ENCODE measurements at places on chromosomes 4 and X.

- DNase-seq, result no peak
Observed at GRCh38 chr4:89586318-89586717, 250.6 kb downstream of the SNCA start.

DNA sequence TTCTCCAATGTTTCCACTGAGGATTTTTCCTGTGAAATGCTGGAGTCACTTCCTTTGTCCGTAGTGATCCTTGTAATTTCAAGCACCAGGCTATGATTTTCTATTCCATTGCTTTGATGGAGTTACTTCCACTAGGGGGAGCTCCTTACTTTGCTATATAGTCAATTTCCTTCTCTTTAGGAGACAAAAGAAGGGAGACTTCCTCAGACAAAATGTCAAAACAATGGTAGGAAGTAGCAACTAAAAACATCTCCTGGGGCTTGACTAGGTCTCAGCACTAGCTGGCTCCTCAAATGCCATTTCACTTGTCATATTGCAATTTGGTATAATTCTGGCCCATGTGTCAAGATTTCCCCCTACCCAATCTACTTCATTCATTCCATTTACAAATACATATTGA is 24.1 kb downstream of the ZCCHC12 start:
- DNase-seq, result peak; percentile 42

DNA sequence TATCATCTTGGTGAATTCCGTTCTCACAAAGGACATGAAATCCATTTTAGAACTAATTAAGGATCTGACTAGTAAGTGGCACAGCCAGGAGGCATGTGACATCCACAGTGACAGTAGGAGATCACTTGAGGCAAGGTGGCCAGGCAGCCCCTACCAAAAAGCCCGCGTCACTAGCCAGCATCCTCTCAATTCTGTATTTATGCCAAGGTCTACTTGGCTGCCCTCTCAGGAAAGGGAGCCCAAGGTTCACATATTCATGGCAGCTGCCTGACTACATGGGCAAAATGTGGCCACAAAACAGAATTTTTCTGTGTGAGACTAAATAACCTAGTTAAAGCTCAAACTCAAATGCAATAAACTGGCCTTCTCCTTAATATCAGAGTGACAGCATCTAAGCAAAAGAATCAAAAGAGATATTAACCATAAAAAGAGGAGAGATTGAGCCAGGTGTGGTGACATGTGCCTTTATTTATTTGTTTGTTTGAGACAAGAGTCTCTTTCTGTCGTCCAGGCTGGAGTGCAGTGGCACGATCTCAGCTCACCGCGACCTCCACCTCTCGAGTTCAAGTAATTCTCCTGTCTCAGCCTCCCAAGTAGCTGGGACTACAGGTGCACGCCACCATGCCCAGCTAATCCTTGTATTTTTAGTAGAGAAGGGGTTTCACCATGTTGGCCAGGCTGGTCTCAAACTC is 51.5 kb downstream of the SLC9A7 start:
- DNase-seq, result no peak

- no peak for DNase-seq
Observed at GRCh38 chrX:18394477-18394876, 30.9 kb upstream of the CDKL5 start.

DNA sequence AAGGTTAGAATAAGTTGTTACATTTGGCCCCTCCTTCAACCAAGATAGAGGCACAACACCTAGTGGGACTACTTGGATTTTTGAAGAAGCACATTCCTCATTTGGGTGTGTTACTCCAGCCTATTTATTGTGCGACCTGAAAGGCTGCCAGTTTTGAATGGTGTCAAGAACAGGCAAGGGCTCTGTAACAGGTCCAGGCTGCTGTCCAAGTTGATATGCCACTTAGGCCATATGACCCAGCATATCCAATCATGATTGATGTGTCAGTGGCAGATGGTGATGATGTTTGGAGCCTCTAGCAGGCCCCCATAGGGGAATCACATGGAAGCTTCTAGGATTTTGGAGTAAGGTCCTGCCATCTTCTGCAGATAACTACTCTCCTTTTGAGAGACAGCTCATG is 35.5 kb upstream of the UGT2B4 start:
- no peak for DNase-seq

DNA sequence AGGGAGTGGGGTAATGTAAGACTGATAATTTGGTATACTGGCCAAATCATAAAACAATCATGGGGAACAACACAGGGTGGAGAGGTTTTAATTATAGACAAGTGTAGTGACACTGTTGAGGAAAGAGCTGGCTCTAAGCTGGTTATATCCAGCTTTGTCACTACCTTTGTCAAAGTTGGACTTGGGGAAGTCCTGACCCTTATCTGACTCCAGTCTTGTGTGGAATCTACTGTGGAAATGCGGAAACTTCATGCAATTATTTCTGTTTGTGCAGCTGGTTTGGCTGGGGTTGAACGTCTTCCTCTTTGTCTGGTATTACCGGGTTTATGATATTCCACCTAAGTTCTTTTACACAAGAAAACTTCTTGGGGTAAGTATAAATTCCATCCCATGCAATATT is 2.0 kb downstream of the CYBB start:
- DNase-seq, result no peak

DNA sequence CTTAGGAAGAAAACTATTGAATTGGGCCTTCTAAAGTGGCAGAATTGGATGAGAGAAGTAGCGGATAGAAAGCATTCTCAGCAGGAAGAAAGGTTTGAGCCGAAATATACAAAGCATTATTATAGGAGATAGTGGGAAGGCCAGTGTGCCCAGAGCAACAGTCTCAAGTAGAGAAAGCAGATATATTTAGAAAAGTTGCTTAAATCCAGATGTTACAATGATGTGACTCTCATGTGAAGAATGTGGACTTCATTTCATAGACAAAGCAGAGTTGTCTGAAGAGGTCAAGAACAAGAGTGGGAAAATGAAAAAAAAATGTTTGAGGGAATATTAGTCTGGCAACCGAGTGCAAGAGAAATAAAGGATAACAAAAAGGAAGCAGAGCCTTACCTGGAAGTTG is 66.9 kb downstream of the SYNPO2 start:
- no peak for DNase-seq

DNA sequence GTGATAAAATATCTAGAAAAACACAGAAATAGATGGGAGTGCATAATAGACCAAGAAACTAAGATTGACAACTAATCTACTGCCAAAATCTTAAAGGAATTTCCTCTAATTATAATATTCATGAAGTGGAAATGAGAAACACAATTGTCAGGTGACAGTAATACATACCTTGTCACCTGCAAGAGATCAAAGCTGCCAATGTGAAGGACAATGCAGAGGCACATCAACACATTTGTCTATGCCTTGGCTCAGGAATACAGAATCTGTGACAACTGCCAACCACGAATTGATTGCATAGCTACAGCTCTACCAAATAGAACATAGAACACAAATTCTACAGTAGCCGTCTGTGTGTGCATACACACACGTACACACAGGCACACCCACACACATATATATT is 295.7 kb downstream of the PPARGC1A start:
- DNase-seq, result no peak

DNA sequence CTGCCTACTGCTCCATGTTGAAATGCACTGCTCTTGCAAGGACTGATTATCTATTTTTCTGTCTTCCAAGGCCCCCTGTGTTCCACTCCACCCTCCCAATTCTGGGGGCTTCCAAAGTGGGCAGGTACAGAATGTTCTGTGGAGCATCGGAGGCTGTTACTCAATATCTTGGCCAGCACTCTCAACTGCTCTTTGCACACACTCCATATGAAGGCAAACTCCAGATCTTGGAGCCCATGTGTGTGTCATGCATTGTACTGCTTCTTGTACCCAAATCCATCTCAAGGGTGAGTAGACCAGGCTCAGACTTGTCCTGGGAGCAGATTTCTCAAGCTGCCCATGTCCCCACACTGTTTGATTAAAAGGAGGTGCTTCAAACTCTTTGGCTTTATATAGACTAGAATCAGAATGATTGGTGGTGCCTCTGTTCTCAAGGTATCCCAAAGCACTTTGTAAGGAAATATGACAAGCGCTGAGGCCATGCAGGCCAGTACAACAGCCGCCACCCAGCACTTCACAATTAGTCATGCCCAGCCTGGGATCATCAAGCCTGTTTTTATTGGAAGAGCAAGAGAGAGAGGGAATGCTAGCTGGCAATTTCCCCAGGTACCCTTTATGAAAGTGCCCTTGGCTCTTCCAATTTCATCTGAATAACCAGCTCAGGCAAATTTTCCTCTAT is 44.3 kb downstream of the AR start:
- DNase-seq, result no peak

- DNase-seq, result no peak
Observed at GRCh38 chr4:41725254-41725653, 23.3 kb downstream of the PHOX2B start.

GRCh38 chr4:168679819-168680218 is 183.0 kb downstream of the PALLD start:
- DNase-seq, result no peak

GRCh38 chr4:111562826-111563225 is 582.4 kb upstream of the FAM241A start:
- peak; percentile 2 for DNase-seq

- DNase-seq, result peak; percentile 22
Observed at GRCh38 chrX:104195489-104196084, 29.3 kb downstream of the FAM199X start.

- DNase-seq, result no peak
Observed at GRCh38 chr4:56906489-56907393, 959 bp upstream of the REST start.

- peak; percentile 53 for DNase-seq
Observed at GRCh38 chr4:68175562-68176155, 46.0 kb upstream of the TMPRSS11F start.

Measured in mammary epithelial cell (primary cell).